ENCODE measurements at places on chromosomes 13 and 19. TPM values are rescaled to one million over a fixed set of nuclear protein-coding genes. Genes with fewer than 3 reads are reported as not detected.

The TMEM143 gene
- 22.9 TPM for total RNA-seq

The MFSD12 gene
- total RNA-seq, result 95.1 TPM

The ZNF254 gene
- total RNA-seq, result 16.1 TPM

The ITPKC gene
- total RNA-seq, result 19.2 TPM

The SIGLEC14 gene
- 5.7 TPM for total RNA-seq

The TSKS gene
- 65.3 TPM for total RNA-seq

The DHPS gene
- 119 TPM for total RNA-seq

The KLF1 gene
- total RNA-seq, result 0.24 TPM

The MBD3L5 gene
- not detected for total RNA-seq

The ANGPTL8 gene
- total RNA-seq, result not detected

DNA sequence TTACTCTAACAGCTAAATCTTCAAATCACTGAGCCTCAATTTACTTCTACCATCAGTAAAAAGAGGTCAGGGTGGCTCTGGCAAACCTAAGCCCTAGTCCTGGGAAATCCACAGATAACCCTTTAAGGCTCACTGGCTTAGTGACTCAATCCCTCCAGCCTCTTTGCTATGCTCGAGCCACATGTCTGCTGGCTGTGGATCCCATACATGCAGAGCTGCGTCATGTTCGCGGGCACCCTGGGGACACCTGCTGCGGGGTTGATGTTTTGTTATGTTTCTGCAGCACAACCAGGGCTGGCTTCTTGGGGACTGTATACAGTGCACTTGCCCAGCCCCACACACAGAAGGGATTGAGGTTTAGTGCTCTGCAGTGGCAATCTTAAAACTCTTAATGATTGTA, 41.6 kb upstream of the C13orf42 start:
- no peak for DNase-seq

GRCh38 chr19:3725121-3725520, 16.9 kb downstream of the TJP3 start:
- DNase-seq, result no peak

- DNase-seq, result no peak
Measured at GRCh38 chr13:106103779-106104178, 431.7 kb downstream of the EFNB2 start.

DNA sequence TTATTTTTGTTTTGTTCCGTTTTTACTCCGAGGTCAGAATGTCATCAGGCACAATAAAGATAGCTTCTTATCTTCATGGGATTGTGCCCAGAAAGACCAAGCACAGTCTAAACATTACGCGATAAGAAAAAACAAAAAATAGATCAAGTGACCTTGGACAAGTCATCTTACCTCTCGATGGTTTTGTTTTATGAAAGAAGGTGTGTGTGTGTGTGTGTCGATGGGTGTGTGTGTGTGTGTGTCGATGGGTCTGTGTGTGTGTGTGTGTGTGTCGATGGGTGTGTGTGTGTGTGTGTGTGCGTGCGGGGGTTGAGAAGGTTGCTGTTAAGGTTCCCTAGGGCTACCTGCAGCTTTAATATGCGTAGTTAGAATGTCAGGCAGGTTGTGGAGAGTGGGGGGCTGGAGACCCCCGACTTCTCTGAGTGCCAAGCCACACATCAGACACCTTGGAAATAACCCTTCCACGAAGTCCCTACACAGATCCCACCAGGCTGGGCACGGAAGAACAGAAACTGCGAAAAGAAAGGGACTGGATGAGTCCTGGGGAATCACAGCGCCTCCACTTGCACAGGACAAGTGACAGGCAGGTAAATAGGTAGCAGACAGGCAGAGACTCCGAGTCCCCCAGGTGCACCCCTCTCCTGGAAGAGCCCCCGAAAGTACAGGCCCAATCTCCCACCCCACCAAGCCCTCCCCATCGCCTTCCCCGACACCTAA, 458 bp upstream of the ATP8A2 start:
- DNase-seq, result no peak

DNA sequence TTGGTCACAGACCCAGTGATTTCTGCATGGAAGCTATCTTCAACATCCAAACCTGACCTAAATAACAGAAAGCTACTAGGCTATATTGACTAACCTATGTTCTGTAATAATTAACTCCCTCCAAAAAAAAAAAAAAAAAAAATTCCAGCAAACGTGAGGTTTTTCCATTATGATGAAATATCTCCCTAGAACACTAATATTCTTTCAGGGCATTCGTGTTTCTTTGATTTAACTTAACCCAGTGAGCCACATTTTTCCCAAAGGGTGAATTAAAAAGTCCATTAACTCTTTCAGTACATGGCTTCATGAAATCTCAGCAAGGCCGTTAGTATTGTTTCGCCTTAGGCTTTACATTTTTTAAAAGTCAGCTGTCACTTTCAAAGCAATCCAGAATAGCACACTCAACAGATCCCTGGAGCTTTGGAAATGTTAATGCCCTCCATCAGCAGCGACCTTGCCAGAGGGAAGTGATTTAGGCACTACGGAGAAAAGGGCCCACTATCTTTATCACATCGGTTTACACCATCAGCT, 175.8 kb downstream of the DCT start:
- DNase-seq, result no peak

GRCh38 chr13:64438084-64438483, 2792.1 kb downstream of the PCDH9 start:
- DNase-seq, result no peak

DNA sequence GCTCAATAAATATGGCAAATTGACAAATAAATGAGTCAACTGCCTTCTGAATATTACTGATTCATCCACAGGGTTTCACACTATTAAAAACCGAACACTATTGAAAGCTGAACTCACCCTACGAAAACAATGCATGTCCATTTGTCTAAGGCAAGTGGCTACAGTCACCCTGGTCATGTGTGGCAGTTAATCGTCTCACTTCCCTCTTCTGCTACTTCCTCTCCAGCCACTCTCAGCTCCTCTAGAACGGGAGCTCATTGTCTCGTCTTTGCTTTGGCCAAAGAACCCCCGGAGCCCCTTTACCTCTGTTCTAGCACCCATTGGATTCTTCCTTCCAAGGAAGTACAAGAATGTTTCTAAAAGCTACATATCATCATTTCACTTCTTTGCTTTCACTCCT, 74.4 kb upstream of the ZNF599 start:
- DNase-seq, result no peak

DNA sequence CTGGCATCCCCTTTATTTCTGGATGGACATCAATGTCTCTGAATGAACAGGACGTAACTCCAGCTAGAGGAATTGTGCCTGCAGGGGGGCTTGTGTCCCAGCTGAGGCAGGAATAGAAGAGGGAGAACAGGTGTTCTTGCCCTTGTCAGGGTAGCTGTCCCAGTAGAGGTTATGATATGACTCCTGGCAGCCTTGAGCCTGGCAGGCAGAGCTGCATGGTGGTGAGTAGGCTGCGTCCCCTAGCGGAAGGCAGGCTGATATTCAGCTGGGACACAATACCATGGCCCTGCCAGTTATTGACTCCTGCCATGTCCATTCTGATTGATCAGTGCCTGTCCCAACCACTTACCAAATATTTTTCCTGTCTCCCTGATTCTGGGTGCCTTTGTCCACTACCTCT, 197.2 kb downstream of the RAP2A start:
- no peak for DNase-seq

GRCh38 chr19:30150626-30151025, 208.6 kb downstream of the URI1 start:
- no peak for DNase-seq

DNA sequence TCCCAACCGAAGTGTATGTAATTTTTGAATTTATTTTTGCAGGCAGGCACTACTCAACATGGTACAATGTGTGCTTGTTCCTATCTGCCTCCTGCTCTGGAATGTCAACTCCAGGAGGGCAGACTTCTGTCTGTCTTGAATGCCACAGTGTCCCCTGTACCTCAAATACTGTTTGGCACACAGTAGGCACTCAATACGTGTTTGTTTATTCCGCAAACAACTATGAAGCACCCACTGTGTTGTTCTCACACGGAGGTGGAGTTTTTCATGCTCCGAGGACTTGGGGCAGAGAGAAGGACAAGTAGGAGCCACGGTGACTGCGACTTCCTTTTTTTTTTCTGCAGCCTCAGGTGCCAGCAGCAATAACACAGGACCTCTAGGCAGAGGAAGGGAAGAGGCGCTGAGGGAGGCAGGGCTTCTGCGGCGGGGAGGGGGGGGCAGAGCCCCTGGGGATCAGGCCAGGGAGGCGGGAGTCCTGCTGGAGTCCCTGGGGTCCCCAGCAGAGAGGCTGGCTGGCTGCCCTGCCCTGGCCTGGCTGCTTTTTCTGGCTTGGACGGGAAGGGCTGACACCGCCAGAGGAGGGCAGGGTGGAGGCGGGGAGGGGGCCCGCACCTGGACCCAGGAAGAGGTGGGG, 29.3 kb upstream of the TNFAIP8L1 start:
- no peak for DNase-seq

DNA sequence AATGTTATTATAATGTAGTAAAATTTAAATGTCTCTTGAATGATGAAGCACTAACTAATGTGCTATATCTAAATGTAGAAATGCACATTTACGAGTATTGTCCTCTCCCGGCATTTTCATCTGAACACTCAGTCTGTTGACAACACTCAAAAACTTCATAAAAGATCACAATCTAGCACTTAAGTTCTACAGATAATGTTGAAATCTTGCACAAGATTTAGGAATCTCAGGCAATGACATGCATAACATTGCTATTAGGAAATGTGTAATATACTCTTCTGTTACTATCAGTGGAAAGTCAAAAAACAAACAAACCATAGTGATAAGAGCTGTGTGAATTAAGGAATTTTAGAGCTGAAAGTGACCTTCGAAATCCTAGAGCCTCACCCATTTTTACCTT, 37.5 kb upstream of the XPO4 start:
- no peak for DNase-seq

DNA sequence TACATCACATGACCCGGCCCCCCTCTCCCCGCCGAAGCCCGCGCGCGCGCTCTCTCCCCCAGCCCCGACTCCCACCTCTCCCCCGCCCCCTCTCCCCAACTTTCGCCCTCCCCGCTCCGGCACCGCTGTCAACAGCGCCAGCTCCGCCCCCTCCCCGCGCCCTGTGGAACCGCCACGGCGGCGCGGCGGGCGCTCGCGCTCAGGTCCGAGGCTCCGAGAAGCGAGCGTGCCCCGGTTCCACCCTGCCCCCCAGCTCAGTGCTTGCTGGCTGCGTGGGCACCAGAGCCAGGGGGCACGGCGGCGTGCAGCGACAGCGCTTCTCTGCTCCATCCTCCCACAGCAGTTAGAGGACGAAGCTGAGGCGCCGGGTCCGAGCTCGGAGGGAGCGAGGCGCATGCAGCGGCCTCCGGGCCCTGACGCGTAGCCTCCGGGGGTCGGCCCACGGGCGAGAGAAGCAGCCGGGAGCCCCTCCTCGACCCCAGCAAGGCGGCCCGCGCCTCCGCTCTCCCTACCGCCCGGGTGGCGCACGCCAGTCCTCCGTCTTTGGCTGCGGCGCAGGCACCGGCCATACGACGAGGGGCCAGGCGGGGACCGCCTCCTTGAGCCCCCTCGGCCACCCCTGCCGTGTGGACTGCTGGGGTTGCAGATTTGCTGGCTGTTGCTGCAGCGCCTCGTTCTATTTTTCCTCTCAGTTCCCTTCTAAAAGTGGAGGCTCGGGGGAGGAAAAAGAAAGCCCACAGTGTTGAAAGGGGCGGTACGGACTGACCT, 109.5 kb downstream of the KCNRG start:
- peak; percentile 95 for DNase-seq

DNA sequence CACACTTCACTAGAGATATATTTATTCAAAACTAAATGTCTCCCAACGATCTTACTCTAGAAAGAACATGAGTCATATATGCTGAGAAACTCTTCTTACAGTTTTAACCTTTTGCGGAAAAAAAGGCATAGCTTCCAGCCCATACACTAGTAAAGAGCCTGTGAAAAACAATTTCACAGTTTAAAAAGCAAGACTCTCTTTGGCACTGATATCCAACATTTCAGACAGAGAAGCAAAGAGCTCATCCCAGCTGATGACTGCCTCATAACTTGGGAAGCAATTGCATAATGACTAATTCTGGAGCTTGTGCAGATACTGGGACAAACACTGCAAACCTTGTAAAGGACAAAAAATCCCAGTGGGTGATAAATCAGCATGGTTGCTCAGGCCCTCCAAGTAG, 88.0 kb downstream of the ENOX1 start:
- no peak for DNase-seq

DNA sequence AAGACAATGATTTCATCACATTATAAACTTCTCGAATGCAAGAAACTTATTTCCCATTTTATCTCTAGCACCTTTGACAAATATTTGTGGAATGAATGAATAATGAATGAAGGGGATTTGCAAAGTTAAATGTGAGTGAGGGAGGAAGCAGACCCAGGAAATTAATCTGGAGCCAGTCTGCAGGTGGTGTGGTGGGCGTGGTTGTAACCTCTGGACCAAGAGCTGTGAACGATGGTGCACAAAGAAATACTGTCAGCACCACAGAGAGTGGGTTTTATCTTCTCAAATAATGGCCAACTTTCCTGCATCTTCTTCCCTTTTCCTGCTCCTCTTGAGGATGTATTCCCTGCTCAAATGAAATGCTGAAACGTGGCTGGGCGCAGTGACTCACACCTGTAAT, 11.0 kb upstream of the ZNF792 start:
- DNase-seq, result no peak

GRCh38 chr13:25981060-25981459, 70.8 kb downstream of the SHISA2 start:
- no peak for DNase-seq

- DNase-seq, result no peak
Measured at GRCh38 chr19:58400316-58400915, 5.0 kb downstream of the RNF225 start.

GRCh38 chr13:60019119-60019993, 144.4 kb downstream of the DIAPH3 start:
- DNase-seq, result no peak

DNA sequence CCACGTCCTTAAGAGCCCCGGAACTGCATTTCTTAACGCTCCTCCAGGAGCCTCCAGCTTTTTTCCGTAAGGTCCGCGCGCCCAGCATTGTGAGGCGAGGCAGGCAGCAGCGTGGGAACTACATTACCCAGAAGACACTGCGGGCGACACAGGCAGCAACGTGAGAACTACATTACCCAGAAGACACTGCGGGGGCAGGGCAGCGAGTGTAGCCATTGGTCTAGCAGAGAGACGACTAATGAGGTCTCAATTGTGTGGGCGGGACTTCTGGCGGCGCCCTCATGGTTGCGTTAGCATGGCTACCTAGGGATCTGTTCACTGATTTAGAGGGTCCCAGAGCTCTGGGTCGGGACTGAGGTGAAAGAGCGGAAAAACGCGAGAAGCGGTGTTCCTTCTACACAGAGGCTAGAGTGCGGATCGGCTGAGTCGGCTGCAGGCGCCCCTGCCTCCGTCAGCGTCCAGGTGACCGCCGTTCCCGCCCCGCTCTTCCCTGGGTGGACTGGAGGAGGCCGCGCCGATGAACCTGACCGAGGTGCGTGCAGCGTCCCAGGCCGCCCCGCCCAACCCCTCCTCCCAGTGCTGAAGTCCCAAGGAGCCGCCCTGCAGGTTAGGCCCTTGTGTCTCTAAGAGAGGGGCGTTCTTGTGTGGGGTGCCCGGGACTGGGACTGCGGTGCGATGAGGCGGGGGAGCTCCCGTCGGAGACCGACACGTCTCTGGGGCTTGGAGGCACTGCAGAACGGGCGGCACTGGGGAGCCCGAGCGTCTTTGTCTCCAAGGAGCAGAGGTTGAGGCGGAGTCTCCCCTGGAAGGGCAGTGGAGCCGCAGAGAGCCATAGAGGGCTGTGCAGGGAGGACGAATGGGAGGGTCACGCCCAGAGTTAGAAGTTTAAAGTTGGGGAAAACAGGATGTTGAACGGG, at the start of gene ZNF749:
ZNF749 (plus strand) TSS at position 264 of the 917 bp plus-strand sequence; CDS start at position 518, 254 bp downstream.
- peak; percentile 100 for DNase-seq

All from testis (tissue), 5 donors.